RKO (cell line): ENCODE measurements at places on chromosomes 12 and 14.
A peak's percentile ranks its signal among the peaks of the same experiment; 100 is the strongest.

DNA sequence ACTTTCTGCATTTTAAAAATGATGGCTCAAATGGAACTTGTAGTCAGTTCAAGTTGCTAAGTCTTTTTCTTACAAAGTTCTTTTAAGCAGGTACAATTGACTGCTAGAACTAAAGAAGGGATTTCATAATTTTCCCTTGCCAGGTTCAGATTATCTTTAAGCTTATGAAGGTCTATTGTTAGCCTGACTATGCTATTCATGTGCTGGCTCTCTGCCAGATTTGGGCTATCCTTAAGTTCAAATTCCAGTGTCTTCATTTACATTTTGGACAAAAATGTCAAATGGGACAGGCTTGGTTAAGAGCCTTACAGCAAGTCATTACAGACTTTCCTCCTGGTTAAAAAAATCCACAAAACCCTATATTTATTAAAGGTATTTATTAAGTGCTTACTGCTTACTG is 42.3 kb downstream of the INSM2 start:
- no peak for DNase-seq

GRCh38 chr14:37623426-37623951 is 28.1 kb downstream of the TTC6 start:
- peak; percentile 66 for DNase-seq

DNA sequence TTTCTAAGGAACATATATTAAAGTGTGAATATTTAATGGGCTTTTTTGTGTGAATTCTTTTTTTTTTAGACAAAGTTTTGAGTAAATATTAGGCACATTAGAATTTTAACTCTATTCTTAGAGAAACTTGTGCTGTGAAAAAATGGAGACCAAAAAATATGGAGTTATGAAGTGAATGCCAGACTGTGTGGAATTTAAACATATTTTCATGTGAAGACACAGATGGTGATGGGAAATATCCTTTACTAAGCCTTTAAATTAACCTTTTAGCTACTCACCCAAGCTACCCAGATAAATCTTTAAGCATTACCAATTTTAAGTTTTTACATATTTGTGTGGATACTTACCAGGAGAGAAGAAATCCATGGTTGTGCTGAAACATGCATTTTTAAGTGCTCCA is 148.8 kb upstream of the OTX2 start:
- no peak for DNase-seq

GRCh38 chr12:116709768-116710167 is 28.1 kb downstream of the SPRING1 start:
- DNase-seq, result no peak

DNA sequence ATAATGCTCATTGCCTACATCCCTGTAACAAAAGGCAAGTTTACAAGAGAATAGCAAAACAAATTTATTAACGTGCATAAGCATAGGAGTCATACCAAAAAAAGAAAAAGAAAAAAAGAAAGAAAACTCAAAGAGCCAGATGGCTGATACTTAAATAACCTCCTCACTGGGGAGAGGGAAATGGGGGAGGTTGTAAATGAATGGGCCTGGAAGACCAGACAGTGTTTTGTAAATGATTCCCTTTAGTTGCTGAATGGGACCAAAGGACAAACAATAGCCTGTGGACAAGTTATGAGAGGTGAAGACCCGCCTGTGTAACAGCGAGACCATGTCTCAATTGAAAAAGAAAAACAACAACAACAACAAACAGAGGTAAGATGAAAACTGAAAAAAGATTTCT is 35.3 kb downstream of the CAPS2 start:
- no peak for DNase-seq

DNA sequence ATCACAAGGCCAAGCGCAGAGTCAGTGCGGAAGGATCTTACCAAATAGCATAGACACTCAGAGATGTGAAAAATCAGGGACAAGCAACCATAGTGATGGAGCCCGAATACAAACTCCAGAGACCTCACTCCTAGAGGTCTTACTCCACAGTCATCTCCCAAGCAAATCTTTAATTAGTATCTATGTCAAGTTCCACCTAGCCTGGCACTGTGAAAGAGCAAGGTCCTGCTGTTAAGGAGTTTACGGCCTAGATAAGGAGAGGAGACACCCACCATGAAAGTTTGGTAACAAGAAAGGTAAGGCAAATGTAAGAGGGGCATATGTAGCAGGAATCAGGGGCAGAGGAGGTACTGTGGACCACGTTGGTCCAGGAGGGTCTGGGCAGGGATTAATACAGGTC is 7.4 kb upstream of the PLEKHG6 start:
- DNase-seq, result no peak

DNA sequence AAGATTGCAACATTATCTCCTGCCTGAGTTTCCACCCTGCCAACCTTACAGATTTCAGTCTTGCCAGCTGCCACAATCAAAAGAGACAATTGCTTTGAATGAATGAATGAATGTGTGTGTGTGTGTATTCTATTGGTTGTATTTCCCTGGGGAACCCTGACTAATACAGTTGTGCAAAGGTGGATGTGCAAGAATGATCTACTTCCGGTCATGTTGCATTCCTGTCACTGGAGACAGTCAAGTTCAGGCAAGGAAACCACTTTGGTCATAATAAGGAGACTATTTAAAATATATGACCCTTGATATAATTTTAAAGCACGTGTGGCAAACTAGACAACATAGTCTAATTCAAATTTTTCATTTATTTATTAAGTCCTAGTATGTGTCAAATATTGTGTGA is 13.1 kb downstream of the RERG start:
- peak; percentile 38 for DNase-seq

DNA sequence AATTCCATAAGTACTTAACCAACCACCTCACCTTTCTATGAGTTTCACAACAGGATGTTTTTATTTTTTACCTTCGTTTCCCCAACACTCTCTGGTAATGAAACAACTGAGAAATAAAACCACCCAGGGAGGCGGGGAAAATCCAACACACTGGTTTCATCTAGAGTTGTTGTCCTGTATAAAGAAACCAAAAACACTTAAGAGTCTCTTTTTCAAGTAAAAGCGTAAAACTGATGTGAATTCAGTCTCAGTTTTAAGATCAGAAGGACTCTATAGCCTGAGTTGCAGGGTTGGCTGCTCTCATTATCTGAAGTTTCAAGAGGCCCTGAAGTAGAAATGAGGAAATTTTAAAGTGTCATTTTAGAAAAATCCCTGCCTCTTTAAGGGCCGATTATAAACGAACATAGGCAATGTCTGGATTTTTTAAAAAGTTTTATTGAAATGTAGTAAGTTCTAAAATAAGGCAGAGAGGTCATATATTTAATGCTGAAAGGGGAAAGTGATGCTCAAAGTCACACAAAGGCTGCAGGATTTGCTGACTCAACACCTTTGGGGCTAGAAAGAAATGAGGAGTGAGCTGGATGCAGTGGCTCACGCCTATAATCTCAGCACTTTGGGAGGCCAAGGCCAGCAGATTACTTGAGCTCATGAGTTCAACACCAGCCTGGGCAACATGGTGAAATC is 27.2 kb downstream of the HIGD1C start:
- no peak for DNase-seq

DNA sequence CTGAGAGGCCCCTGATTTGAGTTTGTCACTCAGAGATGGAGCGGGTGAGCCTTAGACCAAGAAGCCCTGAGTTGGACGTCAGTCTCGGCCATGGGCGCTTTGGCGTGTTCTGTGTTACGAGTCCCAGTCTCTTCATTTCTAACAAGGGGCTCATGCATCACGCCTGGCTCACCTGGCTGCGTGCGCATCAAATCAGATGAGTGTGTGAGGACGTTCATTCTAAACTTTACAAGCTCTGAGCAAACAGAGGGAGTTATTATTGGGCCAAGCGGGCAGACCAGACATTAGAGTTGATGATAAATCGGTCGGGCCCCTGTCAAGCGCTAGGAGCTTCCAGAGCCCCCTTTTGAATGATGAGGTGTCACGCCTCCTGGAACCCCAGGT is 117.2 kb downstream of the CALM1 start:
- no peak for DNase-seq

- DNase-seq, result peak; percentile 60
These were observed 267.3 kb upstream of the SRRM4 start for GRCh38 chr12:118714051-118714460.

DNA sequence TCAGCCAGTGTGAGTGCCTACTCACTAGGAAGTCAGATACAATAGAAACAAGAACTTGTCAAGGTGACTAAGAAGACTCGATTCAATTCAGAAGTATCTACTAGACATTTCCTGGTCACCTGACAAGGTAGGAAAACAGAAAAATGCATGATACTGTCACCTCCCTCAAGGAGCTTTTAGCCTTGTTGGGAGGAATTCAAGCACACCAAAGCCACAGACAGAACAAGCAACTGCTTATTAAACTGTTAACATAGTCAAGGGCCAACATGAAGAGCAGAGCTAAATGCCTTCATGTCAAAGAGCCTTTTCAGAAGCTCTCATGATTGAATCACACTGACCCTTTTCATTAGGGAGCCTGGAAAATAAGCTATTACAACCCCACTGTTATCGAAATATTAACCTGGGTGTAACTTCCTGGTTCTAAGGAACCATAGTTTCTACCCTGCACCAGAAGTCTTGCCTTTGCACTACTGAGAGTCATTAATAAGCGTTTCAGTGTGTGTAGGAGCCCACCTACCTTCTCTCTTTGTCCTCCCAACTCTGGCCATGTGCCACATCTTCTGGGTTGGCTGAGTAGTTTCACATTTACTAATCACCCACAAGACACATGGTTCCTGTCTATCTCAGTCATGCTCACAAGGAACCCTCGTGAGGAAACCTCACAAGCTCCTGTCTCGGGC is 31.0 kb upstream of the LGALS3 start:
- DNase-seq, result no peak

- DNase-seq, result no peak
These were observed 9.4 kb downstream of the ART4 start for GRCh38 chr12:14833952-14834351.

- DNase-seq, result no peak
These were observed 870.2 kb upstream of the TMEM132C start for GRCh38 chr12:127396734-127397133.

DNA sequence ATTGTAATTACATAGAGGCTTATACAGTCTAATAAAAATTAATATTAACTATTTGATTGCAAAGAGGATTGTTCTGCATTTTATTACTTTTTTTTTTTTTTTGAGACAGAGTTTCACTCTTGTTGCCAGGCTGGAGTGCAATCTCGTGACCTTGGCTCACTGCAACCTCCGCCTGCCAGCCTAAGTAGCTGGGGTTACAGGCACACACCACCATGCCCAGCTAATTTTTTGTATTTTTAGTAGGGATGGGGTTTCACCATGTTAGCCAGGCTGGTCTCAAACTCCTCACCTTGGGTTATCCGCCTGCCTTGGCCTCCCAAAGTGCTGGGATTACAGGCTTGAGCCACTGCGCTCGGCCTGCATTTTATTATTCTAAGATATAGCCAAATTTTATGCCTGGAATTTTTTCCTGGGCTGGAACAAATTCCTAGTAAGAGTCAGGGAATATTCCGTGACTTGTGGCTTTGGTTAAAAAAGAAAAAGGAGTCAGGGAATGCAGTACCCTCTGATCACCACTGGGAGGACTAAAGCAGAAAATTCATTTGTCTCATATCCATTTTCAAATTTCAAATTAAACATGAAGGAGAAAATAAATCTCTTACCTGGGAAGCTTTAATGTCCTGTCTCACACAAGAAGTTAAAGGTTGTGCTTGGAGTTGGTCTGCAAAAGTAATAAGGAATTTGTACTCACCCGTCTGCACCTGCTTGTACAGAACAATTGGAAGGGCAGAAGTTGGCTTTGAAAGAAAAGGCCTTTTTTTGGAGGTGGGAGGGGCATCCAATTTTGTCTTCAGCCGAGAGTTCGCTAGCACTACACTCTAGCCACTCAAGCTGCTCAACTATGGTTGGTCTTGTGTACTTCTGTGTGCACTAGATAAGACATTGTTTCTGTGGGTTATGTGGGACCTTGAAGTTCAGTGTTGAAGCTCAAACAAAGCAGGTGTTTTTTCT is 8.7 kb downstream of the MARK3 start:
- peak; percentile 62 for DNase-seq

- no peak for DNase-seq
These were observed 48.0 kb upstream of the ARID2 start for GRCh38 chr12:45681465-45681864.

DNA sequence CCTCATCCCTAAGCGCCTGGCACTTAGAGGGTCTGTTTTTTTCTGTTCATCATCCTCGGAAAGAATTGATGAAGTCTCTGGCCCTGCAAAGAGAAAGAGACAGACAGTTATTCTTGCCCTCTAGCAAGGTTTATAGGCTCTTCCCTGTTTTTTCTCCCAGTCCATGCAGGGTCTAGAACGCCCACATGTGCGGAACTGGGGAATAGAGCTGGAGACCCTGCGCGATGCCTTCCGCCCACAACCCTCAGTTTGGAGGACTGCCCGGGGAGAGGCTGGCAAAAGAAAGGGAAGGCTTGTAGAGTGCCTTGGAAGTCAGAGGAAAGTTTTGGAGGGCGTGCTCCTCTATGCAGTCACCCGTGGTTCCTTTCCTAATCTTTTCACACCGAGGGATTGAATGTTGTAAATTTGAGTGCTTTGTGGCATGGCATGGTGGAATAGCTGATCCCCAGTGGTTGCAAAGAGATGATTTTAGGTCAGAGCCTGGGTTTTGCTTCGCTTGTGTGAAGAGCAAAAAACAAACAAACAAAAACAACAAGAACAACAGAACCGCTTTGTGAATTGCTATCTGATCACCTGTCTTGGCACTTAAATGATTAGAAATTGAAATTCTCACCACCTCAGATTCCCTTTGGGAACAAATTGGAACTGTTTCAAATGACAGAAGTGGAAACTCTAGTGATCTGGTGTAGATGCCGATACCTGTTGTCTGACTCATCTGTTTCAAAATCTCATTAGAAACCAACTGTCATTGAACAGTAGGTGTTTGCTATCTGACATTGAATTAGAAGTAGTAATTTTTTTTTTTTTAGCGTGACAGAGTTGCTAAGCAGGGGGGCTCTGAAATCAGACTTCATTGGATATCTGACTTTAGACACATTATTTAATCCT is 947 bp downstream of the GAS2L3 start:
- DNase-seq, result peak; percentile 70

GRCh38 chr14:86997271-86997670 is 995.7 kb downstream of the GALC start:
- DNase-seq, result no peak

DNA sequence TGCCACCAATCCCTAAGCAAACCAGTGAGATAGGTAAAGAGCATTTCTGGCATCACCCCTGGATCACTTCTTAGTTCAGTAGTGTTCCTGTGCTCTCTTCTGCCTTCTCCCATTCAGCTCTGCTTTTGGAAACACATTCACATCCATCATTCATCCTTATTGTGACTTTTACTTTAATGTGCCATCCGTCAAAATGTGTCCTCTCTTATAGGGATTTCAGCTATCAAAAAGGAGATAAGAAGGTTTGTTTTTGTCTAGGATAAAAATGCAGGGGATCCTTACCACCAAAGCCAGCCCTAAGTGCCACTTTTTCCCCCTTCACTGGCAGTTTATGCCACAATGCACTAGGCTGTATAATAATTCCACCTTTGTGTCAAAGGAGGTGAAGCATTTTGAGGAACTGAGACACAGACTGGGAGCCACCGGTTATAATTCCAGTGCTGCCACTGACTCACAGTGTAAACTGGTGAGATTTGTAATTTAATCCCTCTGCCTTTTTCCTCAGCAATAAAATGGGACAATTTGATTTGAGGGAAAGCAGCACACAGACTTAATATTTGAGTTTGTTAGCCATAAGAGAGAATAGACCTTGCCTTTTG is 158.6 kb downstream of the PAX9 start:
- DNase-seq, result no peak
